ENCODE measurements at places on chromosomes 5 and 9. TPM values are rescaled to one million over a fixed set of nuclear protein-coding genes. Genes with fewer than 3 reads are reported as not detected.

Gene CYLC2
- total RNA-seq: not detected

Gene TYRP1
- 1.5 TPM for total RNA-seq

Gene PGM5
- total RNA-seq: 2.4 TPM

Gene MYMK
- not detected for total RNA-seq

Gene PCDHB3
- 13.1 TPM for total RNA-seq

Gene CAMK2A
- total RNA-seq: 5.8 TPM

Gene TARS1
- total RNA-seq: 176 TPM

Gene ALAD
- total RNA-seq: 17.1 TPM

Gene TAS2R1
- 0.17 TPM for total RNA-seq

Gene GABRG2
- 0.70 TPM for total RNA-seq

Gene ZDHHC12
- 3.7 TPM for total RNA-seq

Gene C9
- total RNA-seq: not detected

Gene NFIB
- total RNA-seq: 2.8 TPM

Gene STPG3
- total RNA-seq: 1.2 TPM

Gene SETD9
- total RNA-seq: 13.6 TPM

Gene ANXA2R
- total RNA-seq: 4.5 TPM

Gene CCDC183
- 3.6 TPM for total RNA-seq

Gene IL4
- not detected for total RNA-seq

Gene OR1Q1
- not detected for total RNA-seq

Gene OR1J2
- not detected for total RNA-seq

Gene SLC6A3
- 1.1 TPM for total RNA-seq

Gene ORM2
- total RNA-seq: not detected

Gene HSPB3
- not detected for total RNA-seq

Gene ARID3C
- 0.71 TPM for total RNA-seq

Gene SEMA6A
- total RNA-seq: 14.1 TPM

Gene RASGEF1C
- 3.3 TPM for total RNA-seq

Gene HTR1A
- 0.96 TPM for total RNA-seq

Gene MARVELD2
- total RNA-seq: 0.05 TPM

Gene RANBP17
- 33.1 TPM for total RNA-seq

Gene KCTD16
- 10.6 TPM for total RNA-seq

Gene ZNF367
- total RNA-seq: 1.7 TPM

Gene OTULIN
- 10.6 TPM for total RNA-seq

Gene TMEM215
- total RNA-seq: not detected

Gene BRINP1
- 54.9 TPM for total RNA-seq

Gene DOCK2
- 0.27 TPM for total RNA-seq

Gene MAP1B
- 359 TPM for total RNA-seq

Gene PSAT1
- total RNA-seq: 157 TPM

Gene LEAP2
- 3.7 TPM for total RNA-seq

Gene POU5F2
- total RNA-seq: 0.21 TPM

Gene PLAC8L1
- total RNA-seq: 0.38 TPM

Gene SCGB3A2
- total RNA-seq: not detected

Gene GDF9
- 1.5 TPM for total RNA-seq

Gene NIPAL4
- total RNA-seq: 0.16 TPM

Gene CCDC112
- total RNA-seq: 42.4 TPM

Measured in motor neuron (in vitro differentiated cells).